ENCODE measurements at places on chromosomes 3 and 15. TPM values are rescaled to one million over a fixed set of nuclear protein-coding genes. Genes with fewer than 3 reads are reported as not detected.
A peak's percentile ranks its signal among the peaks of the same experiment; 100 is the strongest.

GOLGA8S gene
- total RNA-seq: 0.32 TPM

MST1R gene
- 0.55 TPM for total RNA-seq

CHRD gene
- total RNA-seq: 1.5 TPM

GRCh38 chr15:67296188-67296587, 41.6 kb downstream of the IQCH start:
- DNase-seq: no peak

DNA sequence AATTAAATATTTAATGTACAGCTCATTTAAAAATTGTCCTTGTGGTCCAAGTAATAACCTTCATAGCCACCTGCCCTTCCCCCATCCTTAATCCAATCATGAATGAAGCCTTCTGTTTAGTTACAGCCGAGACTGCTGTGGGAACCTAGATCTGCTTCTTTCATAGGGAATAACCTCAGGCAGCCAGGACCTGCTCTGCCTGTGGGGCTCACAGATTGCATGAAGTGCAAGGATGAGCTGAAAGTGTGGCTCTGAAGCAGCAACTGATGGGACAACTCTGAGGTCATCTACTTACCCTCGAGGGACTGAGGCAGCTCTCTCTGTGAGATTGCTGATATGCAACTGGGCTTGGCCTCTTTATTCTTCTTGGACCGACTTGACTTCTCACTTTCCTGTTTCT, 169.8 kb downstream of the POTEB3 start:
- peak; percentile 77 for DNase-seq
